Psoas muscle (tissue), 8 donors: ENCODE measurements at places on chromosomes 11 and 22. TPM values are rescaled to one million over a fixed set of nuclear protein-coding genes. Genes with fewer than 3 reads are reported as not detected.

The GGT5 gene
- polyA plus RNA-seq: 9.8 TPM

The KRTAP5-8 gene
- not detected for polyA plus RNA-seq

The BTBD18 gene
- polyA plus RNA-seq: not detected

The MMP1 gene
- 0.25 TPM for polyA plus RNA-seq

The C11orf65 gene
- 0.23 TPM for polyA plus RNA-seq

The P2RX6 gene
- polyA plus RNA-seq: 11.3 TPM

The ASPHD2 gene
- 0.38 TPM for polyA plus RNA-seq

The PTPN5 gene
- 0.47 TPM for polyA plus RNA-seq

The PAK1 gene
- 20.9 TPM for polyA plus RNA-seq

The CCDC81 gene
- polyA plus RNA-seq: 0.35 TPM

The MCAT gene
- 33.4 TPM for polyA plus RNA-seq

The APOL6 gene
- 1.0 TPM for polyA plus RNA-seq

The HSPB2 gene
- 25.0 TPM for polyA plus RNA-seq

The APOC3 gene
- 0.26 TPM for polyA plus RNA-seq

The POU2AF1 gene
- not detected for polyA plus RNA-seq
